Gastrocnemius medialis (tissue), 4 donors: ENCODE measurements at places on chromosomes 1 and 21. TPM values are rescaled to one million over a fixed set of nuclear protein-coding genes. Genes with fewer than 3 reads are reported as not detected.

FALEC gene
- total RNA-seq: not detected

CREB3L4 gene
- 7.9 TPM for total RNA-seq

PAQR6 gene
- 0.16 TPM for total RNA-seq

MPL gene
- not detected for total RNA-seq
